Fibroblast of skin of back (primary cell): ENCODE measurements at places on chromosomes 13 and 19.

DNA sequence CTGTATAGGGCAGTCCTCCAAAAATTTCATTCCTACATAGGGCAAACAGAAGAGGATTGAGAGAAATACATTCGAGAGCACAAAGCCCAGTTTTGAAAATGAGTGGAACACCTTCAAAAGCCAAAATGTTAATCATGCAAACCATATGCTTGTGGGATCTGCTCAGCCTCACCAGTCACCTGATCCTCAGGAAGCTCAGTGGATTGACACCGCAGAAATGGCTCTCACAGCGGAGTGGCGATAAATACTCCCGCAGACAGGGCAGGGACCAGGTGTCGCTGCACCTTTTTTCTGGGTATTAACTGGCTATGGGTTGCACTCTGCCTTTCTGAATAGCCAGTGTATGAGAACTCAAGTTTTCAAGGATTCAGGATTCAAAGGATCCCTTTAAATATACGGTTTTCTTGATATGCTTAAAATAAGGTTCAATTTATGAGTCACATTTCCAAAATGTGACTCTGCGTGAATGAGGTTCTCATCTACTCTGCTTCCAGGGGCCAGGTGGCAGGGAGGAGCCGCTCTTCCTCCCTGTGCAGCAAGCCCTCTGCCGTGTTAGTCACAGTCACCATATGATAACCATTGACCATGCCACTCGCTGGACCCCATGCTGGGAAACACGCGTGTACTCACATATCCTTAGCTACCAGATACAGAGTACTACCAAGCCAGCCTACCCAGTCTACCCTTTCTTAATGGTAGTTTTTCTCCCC is 18.3 kb upstream of the DHRS12 start:
- no peak for DNase-seq

DNA sequence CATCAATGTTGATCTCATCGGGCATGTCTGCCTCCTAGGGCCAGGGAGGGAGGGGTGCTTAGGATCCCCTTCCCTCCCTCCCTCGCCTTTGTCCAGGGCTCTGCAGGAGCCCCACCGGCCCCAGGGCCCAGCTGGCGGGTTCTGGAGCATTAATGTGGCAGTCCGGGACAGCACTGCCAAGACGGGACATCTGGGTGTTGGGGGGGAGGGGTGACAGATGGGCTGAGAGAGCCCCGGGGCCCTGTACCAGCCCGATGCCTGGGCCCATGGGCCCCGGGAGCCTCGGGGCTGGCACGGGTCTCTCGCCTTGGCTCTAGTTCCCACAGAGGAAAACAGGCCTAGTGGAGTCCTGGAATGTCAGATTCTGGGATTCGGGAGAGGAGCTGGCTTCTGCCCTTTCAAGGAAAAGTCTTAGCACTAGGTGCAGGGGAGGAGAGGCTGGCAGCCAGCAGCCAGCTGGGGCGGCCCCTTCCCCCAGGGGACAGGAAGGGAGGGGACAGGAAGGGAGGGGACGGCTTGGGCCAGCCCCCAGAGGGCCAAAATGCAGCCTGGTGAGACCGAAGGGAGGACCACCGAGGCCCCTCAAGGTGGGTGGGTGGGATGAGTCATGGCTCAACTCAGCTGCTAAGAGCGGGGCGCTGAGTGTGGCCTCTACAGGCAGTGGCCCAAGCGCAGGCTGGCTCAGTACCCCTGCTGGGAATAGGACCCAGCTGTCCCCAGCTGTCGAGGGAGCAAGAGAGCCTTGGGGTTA is 3.1 kb downstream of the PPP1R14A start:
- DNase-seq: peak; percentile 74

- no peak for DNase-seq
Measured at GRCh38 chr13:109309625-109310363, 476.6 kb downstream of the IRS2 start.

DNA sequence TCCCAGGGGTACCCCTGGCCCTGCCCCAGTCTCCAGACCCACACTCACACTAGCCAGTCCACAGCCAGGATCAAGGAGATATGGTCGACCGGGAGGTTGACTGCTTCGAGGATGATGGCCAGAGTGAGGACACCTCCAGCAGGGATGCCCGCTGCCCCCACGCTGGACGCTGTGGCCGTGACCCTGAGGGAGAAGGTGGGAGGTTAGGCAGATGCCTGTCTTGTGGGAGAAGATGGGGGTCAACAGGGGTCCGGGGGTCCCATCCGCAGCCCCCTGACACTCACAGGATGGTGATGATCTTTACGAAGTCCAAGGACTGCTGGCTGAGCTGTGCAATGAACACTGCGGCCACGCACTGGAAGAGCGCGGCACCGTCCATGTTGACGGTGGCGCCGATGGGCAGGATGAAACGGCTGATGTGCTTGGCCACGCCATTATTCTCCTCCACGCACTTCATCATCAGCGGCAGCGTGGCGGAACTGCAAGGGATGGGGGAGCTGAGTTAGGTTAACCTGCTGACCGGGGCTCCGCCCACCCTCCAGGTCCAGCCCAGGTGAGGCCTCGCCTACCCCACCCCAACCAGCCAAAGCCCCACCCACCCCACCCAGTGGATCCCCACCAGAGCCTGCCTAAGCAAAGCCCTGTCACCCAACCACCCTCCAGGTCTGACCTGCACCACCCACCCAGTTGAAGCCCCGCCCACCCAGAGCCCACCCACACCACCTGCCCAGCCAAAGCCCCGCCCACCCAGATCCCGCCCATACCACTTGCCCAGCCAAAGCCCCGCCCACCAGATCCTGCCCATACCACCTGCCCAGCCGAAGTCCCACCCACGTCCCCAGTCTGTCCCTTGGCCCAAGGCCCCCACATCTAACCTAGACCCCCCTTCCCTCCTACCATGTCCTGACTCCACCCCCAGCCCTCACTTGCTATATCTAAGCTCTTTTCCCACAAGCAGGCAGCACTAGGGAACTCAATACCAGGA is 11.2 kb downstream of the SLC1A5 start:
- no peak for DNase-seq

DNA sequence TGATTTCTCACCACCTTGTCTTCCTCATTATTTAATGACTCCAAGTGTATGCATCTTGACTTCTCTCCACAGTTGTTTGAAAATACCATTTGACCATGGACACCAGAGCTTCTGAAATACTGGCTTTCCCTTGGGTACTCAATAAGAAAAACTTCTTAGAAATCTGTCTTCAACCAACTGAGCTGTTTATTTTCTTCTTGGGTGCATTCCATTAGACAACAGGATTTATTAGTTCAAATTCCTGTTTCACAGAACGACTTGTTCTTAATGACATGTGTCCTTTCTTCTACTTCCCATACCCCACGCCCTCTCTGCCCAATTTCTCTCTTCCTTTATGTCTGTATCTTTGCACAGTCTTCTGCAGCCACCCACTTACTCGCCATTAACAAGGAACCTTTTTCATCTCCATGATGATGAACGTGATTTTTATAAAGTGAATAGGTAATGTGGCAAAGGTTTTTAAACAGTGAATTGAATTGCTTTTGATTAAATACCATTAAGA is 11.3 kb upstream of the ITM2B start:
- DNase-seq: no peak

- DNase-seq: no peak
Measured at GRCh38 chr13:36914648-36915047, 5.4 kb downstream of the SMAD9 start.

DNA sequence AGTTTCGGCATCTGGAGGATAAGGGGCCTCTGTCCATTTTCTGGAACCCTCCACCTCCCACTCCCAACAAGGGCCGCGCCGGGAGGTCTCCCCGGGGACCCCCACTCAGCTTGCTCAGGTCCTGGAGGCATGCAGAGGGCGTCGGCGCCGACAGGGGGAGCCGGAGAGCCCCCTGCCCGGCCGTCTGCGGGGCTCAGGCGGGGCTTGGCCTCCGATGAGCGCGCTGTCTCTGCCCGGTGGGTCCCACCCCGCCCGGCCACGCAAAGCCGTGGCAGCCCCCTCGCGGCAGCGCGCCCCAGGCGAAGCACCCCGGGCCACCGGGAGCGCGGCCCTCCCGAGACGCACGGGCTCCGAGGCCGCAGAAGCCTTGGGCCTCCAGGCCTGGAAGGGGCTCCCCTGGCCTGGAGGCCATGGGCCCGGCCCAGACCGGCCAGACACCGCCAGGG is 149.7 kb upstream of the ZNF536 start:
- DNase-seq: peak; percentile 5

DNA sequence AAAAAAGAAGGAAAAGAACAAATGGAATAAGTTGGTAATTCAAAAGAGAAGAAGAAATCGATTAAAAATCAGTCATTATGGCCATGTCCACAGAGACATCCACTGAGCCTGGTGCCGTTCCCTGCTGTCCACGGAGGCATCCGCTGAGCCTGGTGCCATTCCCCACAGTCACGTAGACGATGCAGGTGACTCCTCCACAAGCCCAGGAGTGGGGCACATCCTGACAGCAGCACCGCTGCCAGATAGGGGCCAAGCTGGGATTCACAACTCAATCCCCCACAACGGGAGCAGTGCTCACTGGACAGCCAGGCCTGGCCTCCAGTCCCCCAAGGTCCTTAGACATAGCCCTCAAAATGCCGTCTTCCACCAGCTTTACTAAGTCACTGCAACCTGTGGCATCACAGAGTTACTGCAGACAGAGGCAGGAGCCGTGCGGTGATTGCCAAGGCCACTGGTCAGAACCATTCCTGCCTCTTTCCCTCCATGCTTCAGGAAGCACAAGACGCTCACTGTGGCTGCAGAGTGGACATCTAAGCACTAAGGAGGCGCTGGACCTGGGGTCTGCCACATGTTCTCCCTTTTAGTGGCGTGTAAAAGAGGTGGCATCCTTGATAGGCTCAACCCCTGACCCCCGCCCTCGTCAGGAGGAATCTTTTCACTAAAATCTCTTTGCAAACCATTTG is 131.5 kb upstream of the SPACA7 start:
- DNase-seq: no peak

- no peak for DNase-seq
Measured at GRCh38 chr19:56834564-56835375, 5.8 kb downstream of the PEG3 start.

GRCh38 chr13:99257291-99257690 is 888 bp downstream of the GPR18 start:
- DNase-seq: no peak

DNA sequence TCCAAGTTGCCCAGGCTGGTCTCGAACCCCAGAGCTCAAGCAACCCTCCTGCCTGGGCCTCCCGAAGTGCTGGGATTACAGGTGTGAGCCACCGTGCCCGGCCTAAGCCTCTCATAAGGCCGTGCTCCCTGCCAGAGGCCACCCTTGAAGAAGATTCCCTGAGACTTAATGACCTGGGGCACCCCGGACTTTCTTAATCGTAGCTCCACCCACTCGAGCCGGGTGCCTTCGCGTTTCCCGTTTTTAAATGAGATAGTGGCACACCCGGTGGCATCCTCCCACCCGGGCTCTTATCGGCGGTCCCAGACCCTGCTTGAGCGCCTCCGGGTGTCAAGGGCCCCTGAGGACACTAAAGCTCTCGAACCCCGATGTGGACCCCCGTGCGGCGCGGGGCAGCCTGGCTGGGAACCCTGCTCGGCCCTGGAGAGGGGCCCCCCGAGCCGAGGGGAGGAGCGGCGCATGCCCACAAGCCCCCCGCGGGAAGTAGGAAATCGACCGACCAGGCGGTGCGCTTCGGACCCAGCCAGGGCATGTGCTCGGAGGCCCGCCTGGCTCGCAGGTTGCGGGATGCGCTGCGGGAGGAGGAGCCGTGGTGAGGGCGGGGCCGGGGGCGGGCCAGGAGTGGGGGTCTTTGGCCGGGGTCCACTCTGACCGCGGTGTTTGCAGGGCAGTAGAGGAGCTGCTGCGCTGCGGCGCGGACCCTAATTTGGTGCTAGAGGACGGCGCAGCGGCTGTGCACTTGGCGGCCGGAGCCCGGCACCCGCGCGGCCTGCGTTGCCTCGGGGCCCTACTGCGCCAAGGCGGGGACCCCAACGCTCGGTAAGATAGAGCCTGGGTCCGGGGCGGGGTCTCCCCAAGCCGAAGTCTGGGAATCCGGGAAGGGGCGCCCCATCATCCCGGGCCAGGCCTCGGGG is at the start of gene ANKLE1:
ANKLE1 (plus strand) TSS at position 511 of the 914 bp plus-strand sequence; CDS start at position 531, 20 bp downstream.
- no peak for DNase-seq

DNA sequence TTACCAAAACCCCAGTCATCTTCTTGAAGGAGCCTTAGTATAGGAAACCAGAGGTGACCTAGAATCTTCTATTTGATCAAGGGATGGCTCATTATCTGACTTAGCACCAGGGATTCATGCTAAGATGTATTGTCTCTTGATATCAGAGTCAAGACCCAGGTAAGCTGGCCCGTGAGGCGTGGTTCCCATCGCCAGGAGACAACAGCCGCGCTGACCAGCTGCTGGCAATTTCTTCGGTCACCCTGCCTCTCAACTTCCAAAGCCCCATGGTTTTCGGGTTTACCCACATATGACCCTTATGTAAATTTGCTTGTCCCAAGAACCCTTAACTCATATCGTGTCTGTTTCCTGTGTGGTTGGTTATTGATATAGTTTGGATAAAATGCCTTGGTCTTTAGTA is 77.7 kb upstream of the VSTM2B start:
- no peak for DNase-seq

DNA sequence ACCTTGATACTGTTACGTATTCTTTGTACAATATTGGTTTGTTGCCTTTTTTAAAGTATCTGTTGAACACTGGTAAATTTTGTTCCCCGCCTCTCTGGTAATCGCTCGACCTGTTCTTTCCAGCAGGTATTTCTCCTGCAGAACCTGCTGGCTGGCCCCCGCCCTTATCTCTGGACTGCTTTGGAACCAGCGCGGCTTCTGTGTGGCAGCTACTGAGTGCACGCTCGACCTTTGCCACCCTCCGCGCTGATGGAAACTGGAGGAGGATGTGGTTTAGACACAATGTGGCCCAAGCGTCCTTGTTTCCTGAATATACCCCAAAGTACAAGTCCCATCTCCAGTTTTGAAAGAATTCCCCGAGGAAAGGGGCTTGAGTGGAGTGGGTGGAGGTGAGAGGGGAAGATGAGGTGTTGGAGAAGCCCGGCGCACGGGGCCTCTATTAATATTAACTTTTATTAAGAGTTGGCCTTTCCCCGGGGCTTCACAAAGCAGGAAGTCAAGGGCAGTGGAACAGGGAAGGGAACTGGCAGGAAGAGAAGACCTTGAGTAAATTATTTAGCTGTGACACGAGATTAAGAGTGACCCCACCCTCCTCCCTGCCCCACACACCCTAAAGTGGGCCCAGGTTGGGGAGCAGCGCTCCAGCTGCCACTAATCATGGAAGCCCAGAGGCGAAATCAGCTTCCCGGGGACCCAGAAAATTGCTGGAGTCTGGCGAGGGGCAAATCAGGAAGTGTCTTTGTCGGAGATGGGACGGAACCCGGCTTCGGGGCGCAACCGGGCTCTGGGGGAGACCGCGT is 16.0 kb downstream of the CDX2 start:
- no peak for DNase-seq
